Stimulated activated CD4-positive, alpha-beta T cell treated with anti-CD3 and anti-CD28 coated beads, Interleukin-1b, Interleukin-23, amount 100 ng/mL, for 4 hours (primary cell): ENCODE measurements at places on chromosomes 12 and 14.

GRCh38 chr12:91317306-91317705 is 134.7 kb upstream of the DCN start:
- no peak for DNase-seq

- no peak for DNase-seq
Measured at GRCh38 chr14:90756755-90757345, 59.4 kb downstream of the TTC7B start.

DNA sequence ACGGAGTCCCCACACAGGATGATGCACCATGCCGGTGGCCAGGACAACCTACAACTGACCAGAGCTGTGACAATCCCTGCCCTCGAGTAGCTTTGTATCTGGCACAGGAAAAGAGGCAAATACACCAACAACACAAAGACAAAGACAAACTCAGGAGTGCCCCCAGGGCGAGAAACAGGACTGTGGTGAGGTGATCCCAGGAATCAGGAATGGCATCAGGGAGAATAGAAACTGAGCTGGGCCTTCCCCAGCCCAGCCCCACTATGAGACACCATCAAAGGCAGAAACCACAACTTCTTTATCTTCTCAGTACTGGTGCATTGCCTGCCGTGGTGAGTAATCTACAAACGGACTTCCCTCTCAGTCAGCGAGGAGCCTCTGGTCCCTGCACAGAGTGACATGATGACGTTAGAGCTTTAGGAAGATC is 157.7 kb downstream of the TTC7B start:
- DNase-seq = no peak

DNA sequence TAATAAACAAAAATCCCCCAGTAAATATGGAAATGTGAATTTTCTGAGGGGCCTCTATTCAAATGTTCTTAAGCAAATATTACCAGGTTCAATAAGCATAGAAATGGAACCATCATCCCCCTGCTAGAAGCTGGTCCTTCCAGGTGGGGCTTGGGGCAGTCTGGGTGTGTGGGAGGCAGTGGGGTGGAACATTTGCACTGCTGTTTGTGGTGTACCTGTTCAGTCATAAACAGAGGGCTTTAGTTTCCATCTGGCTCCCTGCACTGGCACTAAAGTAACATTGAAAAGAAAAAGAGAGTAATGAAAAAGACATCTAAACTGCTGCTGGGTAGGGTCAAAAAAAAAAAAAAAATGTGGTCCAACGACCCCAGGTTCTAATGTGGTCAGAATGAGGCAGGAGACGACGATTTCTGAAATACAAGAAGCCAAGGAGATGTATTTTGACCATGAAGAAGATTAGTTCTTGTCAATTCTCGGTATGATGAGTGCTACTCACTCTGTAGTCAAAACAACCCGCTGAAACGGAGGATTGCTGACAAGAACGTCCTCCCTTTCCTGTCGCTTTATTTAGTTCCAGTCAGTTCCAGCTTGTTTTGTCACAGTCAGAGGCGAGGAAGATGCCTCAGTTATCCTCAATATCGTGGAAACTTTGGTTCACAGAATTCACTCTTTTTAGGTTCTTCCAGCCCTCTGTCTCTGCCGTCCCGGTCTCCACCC is 44.2 kb upstream of the MANSC4 start:
- no peak for DNase-seq

DNA sequence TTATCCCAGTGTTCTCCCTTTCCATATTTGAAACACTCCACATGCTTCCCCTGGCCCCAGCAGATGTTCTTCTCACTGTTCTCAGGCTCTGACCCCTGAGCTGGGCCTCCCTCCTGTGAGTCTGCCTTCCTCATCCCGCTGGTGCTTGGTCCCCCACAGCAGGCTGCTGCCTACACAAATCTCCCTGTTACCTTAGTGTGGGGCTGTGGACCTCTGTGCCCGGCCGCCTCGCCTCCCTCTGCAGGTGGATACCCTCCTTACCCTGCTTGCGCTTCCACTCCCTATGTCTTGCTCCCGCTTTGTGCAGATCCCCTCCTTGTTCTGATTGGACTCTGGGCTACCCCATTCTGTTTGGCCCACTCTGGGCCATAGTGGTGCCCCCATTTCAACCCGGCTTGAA is 6.9 kb downstream of the DERA start:
- no peak for DNase-seq

DNA sequence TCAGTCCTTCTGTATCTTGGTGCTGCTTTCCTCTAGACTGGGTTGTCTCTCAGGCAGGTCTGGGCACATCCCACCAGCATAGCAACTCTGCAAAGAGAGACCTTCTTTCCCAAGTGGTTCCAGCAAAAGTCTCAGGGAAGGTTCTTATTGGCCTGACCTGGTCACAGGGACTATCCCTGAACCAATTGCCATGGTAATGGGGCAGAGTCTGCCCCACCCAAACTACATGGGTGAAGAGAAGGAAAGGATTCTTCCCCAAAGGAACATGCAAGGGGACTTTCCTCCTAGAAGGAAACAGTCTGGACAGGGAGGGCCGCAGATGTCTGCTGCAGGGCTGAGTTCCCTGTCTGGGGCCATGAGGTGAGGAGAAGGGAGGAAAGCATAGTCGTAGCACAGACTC is 122.2 kb upstream of the NCOR2 start:
- no peak for DNase-seq

DNA sequence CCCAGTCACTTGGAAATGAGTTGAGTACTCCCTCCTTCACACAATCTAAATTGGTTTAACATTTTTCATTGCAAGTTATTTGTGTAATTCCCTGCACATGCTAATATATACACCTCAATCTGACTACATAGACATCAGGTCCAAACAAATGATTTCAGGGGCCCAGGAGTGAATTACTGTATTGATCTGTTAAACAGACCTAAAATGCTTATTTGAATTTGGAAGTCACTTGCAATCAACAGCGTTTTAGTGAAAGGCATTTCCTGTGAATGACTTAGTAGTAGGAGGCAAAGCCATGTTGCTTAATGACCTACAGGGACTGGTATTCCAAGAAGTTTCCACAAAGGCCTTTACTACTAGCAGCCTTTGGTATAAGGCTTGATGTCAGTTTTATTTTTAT is 22.6 kb upstream of the SLC15A5 start:
- no peak for DNase-seq

DNA sequence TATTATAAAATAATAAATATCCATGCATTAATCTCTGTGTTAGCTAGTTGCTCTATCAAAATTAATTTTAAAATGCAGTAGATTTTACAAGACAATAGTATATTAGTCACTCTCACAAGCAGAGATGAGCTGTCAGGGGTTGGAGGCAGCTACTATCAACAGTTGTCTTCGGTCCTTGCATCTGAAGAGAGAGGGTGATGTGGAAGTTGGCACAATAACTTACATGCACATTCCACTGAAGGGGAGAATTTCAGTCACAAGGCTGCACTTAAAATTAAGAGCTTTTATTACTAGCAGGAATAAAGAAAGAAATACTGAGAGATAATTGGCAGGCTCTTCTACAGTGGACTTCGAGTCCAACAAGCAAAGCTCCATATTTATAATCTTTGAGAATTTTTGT is 166.9 kb upstream of the DCN start:
- no peak for DNase-seq

- DNase-seq = peak; percentile 1
Measured at GRCh38 chr12:119060847-119061796, 79.8 kb downstream of the SRRM4 start.

- DNase-seq = no peak
Measured at GRCh38 chr12:1801303-1801975, 18.9 kb upstream of the LRTM2 start.
